ENCODE measurements at places on chromosomes 3 and 15. TPM values are rescaled to one million over a fixed set of nuclear protein-coding genes. Genes with fewer than 3 reads are reported as not detected.
A peak's percentile ranks its signal among the peaks of the same experiment; 100 is the strongest.

DNA sequence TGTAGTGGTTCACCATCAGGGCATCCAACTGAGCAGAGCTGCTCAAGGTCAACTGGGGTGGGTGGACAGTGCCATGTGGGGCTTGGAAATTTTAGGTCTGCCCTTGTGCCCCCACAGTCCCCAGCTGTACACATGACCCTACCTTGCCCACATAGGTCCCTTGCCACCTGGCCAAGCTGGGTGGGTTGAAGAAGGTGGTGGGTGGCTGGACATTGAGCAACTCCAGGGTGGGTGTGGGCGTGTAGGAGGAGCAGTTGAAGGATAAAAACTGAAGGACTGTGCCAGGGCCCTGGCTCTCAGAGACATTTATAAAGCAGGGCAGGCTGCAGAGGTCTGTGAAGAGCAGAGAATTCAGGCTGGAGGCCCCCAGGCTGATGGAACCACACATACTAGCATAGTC, 568 bp downstream of the CDHR4 start:
- DNase-seq: no peak

The SFMBT1 gene
- 9.3 TPM for total RNA-seq

The SLCO3A1 gene
- 1.7 TPM for total RNA-seq

- peak; percentile 42 for DNase-seq
Observed at GRCh38 chr15:73127302-73127936, 75.2 kb downstream of the NEO1 start.

DNA sequence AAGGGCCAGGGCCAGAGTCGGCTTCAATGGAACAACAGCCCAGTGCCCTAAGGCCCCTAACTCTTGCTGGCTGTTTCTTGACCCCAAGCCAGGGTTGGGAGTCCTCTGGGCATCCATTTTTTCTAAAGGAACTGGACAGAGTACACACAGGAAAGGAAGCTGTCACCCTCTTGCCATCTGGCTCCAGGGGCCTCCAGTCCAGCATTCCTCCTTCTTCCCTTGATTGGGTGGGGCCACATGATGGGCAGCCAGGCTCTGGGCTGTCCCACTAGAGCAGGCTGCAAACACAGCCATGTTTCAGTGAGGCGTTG, 1.6 kb upstream of the GRAMD2A start:
- DNase-seq: no peak

The MASP1 gene
- not detected for total RNA-seq

DNA sequence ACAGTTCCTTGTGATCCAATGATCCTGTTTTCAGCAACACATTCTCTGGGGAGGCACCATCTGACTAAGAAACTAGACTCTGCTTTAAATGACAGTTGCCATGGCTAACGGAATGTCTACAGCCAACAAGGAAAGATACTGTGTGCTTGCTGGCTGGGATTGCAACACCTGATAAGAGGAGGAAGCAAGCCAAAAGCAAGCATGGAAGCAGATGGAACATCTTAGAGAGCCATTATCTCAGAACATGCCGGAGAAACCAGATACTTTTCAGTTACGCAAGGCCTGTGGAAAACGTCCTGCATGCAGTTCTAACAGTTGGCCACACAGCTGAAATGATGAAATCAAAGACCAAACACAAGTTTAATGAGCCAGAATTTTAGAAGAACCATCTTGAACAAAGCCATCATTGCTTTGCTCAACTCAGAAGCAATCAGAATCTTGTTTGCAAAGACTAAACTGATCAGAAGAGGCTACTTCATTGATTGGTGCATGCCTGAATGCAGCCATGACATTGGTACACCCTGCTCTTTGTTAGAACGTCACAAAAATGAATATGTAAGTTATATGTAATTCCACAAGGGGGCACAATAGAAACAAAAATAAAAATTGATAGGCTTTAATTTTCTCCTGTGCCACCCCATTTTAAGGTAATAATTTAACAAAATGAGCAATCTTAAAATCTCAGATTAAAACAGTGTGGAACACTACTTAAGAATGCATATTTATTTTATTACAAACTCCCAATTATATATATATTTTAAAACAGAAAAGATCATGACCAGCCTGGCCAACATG, 50.8 kb downstream of the GXYLT2 start:
- peak; percentile 96 for DNase-seq

The VIPR1 gene
- total RNA-seq: 215 TPM

DNA sequence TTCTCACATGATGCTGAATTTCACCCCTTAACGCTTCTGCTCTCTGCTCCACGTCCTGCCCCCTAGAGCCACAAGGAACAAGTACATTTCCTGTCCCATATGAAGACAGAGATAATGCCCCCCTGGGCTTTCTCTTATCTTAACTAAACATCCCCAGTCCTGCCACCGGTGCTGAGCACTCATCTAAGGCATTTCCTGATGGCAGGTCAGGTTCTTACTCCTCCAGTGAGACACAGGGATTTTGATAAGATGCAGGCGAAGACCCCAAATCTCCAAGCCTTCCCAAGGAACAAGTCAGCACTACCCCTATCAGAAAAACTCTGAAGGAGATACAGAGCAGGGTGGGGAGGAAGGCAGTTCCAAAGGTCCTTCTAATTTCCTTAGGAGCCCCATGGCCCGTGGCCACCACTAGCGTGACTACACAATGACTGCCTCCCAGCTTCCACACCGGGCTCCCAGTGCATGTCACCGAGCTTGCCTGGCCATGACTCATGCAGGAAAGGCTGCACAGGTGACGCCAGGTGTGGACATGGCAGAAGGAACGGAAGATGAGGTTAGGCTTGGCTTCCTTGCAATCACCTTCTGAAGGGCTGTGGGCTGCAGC, 152.9 kb downstream of the XXYLT1 start:
- peak; percentile 52 for DNase-seq

DNA sequence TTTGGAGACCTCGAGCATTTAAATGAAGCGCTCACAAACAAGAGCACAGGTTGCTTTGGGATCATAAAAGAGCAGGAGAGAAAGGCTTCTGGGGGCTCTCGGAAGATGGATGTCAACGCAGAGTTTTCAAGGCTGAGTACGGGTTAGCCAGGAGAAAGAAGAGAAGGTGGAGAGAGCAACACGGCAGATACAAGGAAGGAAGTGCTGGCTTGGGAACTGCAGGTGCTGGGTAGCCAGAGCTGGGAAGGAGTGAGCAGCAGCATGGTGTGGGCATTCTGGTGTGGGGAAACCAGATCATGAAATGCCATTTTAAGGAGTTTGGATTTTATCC, 580 bp upstream of the RUBCN start:
- DNase-seq: no peak

DNA sequence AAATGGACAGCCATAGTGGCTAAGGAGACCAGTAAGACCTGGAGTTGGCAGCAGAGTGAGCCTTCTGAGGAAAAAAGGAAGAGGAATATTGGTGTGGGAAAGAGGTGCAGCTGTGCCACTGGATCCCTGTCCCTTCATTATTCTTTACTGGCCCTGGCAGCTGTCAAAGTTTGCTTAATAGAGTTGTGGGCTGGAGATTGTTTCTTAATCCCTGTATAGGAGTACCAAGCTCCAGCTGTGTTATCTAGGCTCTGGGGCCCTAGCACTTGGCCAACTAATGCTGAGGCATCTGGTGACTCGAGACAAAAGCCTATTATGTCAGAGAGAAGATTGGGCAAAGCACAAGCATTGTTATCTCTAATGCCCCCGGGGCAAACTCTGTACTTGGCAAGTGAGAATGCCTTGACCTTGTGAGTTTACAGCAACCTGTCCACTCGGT, 61.4 kb downstream of the ZNF609 start:
- DNase-seq: peak; percentile 98

DNA sequence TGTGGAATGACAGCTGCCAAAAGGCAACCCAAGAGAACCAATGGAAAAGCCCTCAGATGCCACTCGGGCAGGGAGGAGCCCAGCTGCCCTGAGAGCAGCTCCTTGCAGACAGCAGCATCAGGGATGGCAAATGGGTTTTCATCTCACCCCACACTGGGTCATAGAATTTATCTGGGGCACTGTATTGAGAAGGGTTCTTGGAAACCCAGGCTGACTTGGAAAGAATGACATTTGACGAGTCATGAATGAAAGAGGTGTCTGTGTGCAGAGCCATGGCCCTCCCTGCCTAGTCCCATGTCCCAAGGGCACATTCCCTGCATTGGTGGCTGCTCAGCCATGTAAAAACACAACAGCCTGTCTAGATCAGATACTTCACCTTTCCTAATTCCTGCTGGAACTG, 157.9 kb upstream of the BHLHE40 start:
- peak; percentile 68 for DNase-seq

DNA sequence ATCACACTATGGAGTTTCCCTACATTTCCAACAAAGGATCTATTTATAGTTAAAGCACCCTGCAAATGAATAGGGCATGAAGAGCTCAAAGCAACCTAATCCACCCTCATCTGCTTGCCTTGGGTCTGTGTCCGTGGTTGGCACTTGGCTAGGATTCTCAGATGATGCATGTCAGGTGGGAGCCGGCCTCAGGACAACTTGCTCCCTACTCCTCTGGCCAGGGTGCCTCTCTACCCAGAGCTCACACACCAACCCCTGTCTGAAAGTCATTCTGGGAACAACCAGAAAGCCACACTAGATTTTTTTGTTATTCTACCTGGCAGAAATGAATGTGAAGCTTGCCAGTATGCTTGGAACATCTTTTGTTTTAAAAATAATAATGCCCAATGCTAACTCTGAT, 13.2 kb downstream of the ARHGEF3 start:
- DNase-seq: no peak

DNA sequence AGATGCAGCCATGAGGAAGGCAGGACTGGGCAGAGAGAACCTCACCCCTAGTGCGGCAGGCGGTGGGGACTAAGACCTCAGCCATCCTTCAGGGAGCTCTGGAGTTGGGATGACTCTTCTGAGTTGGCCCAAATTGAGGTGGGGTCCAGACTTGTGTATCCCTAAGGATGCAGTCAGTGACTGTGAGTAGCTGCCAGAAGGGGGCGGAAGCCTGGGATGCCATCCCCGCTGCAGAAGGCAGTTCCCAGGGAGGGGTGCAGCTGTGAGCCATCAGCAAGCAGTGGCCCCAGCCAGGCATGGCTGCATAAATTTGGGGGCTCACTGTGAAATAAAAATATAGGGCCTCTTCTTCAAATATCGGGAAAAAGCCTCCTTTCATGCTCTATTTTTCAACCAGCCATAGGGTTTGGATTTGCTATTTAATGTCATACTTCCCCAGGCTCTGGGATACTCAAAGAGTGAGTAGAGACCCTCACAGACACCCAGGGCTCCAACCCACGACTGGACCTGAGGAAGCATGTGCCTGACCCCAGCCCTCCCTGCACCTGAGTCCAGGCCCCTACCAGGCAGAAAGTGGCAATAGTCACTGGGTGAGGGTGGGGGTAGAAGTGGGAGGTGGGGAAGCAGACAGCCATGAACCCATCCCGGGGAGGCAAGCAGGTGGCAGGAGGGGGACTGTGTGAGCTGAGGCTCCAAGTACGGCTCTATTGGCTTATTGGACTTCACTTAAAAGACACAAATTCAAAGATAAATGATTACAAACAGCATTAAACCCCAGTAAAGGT, 30.5 kb downstream of the GRK7 start:
- DNase-seq: no peak

The TMEM212 gene
- not detected for total RNA-seq

- DNase-seq: peak; percentile 83
Observed at GRCh38 chr3:106013971-106014370, 145.2 kb upstream of the CBLB start.

DNA sequence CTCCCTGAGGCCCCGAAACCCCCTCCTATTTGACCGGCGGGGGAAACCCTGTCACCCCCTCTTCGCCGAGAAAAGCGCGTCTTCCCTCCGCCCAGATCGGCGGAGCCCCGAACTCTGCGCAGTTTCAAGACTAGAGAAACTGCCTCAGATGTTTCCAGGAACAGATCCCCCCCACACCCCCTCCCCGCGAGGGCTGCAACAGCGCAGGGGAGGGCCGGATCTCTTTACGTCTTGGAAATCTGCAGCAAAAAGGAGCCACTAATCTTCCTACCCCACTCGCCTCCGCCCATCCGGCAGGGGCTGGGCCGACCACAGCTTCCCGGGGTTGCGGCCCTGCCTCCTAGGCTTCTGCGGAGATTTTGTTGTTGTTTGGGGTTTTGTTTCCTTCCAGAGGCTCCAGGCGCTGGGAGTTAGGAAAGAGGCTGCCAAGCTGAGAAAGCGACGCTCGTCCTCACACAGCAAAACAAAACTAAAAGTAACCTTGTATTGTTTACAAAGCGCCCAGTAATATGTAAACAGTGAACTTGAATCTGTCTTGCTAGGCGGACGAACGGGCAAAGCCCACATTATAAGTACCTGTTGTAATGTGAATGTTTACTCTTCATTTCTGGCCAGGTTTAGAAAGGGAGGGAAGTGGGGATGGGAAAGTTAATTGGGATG, 2.2 kb downstream of the FOXB1 start:
- peak; percentile 35 for DNase-seq

DNA sequence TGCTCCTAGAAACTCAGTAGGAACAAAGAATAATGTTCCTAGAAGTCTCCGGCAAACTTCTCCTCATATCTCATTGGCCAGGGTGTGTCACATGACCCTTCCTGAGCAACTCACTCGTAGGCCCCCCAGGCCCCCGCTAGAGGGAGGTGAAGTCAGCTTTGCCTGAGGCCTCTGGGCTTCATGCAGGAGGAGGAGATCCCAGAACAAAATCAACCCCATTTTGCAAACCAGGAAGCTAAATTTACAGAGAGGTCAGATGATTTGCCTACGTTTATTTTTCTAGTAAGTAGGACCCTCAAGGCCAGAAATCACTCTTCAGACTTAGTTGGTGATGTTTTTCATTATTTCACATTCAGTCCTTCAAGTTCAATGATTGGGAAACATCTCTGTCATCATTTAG, 99.1 kb downstream of the SSR3 start:
- peak; percentile 63 for DNase-seq

The SAMD7 gene
- not detected for total RNA-seq

DNA sequence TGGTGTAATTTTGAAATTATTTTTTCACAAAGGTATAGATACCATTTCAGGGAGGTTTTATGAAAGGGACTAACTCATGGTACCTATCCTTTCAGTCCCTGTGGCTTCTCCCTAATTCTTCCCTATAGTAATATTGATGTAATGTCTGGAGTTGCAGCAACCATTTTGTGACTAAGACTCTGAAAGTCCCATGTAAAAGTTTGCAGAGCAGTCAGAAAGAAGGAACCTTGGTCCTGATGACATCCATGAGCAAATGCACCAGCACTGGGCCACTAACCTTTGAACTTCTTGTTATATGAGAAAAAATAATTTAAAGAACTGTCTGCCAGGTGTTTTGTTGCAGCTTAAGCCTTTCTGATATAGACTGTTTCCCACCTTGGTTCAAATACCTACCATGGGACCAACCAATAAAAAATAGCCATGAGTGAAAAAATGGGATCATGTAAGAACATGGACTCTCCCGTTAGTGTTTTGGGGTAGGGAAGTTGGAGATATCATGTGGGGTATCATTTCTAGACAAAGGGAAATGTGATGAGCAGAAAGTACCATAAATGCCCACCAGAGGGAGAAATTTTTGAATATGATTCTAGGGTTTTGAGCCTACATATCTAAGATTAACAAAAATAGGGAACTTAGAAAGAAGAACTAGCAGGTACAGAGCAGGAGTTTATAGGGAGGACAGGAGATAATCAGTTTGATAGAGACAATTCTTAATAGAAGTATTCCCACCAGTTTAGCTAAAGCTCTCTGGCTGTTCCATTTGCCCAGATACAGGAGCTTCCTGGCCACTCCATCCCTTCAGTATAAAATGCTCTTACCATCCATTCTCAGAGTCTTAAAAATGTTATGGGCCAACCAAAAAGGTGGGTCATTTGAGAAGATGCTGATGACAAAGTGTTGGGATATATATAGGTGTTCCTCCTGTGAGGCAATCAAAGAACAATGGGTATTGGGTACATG, 3.4 kb upstream of the CPOX start:
- DNase-seq: peak; percentile 40

The GOLGA8N gene
- total RNA-seq: 0.49 TPM

- no peak for DNase-seq
Observed at GRCh38 chr15:80061582-80061981, 2.1 kb downstream of the ZFAND6 start.

- peak; percentile 26 for DNase-seq
Observed at GRCh38 chr3:141648055-141648910, 89.8 kb upstream of the RNF7 start.

Data from RPMI7951 (cell line).